ENCODE measurements at places on chromosomes 11 and 22. TPM values are rescaled to one million over a fixed set of nuclear protein-coding genes. Genes with fewer than 3 reads are reported as not detected.

- DNase-seq, result no peak
These were observed 4786.8 kb upstream of the OR11H1 start for GRCh38 chr22:10741210-10741609.

TKFC gene
- 53.4 TPM for total RNA-seq

DNA sequence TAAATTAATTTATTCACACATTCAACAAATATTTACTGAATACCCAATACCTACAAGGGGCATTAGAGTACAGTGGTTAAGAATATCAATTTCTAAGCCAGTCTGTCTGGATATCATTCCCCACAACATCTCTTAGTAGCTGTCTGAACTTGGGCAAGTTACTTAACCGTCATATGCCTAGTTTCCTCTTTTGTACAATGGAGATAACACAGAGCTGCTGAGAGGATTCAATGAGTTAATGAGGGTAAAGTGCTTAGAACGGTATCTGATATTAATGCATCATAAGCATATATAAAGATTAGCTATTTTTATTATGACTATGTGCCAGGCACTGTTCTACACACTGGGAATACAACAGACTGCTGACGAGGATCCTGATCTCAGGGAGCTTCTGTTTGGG lies 116.4 kb downstream of the APOL5 start:
- DNase-seq, result no peak

OR5A1 gene
- not detected for total RNA-seq

- no peak for DNase-seq
These were observed 14.0 kb downstream of the RPS6KA4 start for GRCh38 chr11:64372802-64373597.

CCT8L2 gene
- total RNA-seq, result not detected

DNA sequence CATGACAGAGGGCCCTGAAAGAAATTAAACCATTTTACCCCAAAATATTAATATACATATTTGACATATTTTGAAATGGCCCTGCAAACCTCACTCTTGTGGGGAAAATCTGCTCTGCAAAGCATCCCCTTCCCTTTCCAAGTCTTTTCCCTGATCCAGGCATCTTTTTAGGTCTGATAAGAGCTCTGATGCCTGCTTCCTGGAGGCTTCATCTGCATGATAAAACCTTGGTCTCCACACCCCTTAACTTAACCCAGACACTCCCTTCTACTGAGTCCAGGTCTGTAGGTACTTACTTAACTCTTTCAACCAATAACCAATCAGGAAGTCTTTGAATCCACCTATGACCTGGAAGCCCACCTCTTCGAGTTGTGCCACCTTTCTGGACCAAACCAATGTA lies 1.8 kb upstream of the LGALS12 start:
- DNase-seq, result no peak
